ENCODE measurements at places on chromosomes 4 and X.

DNA sequence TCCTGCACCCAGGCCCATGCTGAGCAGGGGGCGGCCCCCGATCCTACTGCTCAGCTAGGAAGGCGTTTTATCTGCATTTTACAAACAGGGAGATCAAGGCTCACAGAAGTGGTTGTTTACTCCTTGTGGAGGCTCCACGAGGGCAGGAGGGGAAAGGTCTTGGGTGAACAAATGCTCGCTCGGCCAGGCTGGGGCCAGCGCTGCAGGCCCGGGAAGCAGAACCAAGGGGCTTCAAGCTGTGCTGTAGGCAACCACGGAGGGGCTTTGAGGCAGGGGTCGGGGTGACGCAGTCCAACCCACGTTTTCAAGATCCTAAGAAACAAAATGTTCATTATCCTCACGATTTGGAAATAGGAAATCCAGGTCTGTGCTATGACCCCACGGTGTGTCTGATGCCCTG is 125.8 kb downstream of the HMX1 start:
- no peak for DNase-seq

DNA sequence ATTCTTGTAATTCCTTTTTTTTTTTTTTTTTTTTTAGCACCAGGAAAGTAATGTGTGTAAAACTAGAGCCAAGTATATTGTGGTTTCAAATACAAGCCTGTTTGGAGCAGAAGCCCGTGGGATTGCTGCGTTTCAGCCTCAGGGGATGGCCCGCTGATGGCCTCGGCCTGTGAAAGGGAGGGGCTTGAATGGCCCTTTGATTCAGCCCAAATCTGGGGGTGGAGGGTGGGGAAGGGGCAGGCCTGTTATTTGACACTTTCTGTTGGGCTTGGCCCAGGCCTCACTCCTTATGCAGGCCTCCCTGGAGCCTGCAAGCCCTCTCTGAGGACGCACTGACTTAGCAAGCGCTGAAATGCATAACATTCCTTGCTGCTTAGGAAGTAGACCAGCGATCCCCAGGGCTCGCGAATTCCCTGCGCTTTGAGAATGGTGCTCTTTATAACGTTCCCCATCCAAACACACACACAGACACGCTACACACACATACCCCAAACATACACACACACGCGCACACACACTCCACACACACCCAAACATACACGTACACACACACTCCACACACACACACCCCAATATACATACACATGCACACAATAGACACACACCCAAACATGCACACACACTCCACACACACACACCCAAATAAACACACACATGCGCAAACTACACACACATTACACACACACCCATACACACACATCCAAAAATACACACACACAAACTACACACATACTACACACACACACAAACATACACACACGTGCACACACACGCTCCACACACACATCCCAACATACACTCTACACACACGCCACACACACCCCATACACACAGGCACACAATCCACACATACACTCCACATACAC is 29.6 kb downstream of the TLR10 start:
- no peak for DNase-seq

GRCh38 chr4:122480655-122481487 is 24.3 kb upstream of the IL2 start:
- no peak for DNase-seq

GRCh38 chrX:31038575-31039326 is 33.1 kb downstream of the FTHL17 start:
- no peak for DNase-seq

GRCh38 chr4:94551643-94552564 is 100.2 kb downstream of the PDLIM5 start:
- DNase-seq = no peak

Data from GM19239 (cell line).